ENCODE measurements at places on chromosomes 6 and 20.

DNA sequence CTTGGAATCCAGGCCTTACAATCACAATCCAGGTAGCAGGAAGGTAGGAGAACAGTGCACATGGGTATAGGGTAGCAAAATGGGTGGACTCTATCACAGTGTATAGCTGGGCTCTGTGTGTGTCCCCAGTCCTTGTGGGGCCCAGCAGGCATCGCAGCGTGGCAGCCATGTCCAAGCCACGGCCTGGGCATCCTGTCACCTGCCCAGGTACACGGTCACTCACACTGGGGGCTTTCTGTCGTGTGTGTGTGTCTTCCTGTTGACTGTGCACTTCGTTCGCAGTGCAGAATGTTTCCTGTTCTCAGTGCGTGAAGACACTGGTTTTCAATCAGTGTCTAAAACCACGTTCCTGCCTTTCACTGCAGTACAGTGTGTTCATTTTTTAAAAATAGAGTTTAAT lies 523.2 kb upstream of the JARID2 start:
- no peaks in the 10 kb centered on the region for H3K27me3 ChIP-seq
- H3K27ac ChIP-seq: no peak overlapping the region
- DNase-seq: no peak

GRCh38 chr6:13470238-13471140 lies 16.9 kb downstream of the GFOD1 start:
- H3K4me1 ChIP-seq: peaks cover 3% of the 10 kb centered on the region
- no peak for DNase-seq
- H3K27me3 ChIP-seq: no peaks in the 10 kb centered on the region
- H3K4me3 ChIP-seq: no peak overlapping the region

DNA sequence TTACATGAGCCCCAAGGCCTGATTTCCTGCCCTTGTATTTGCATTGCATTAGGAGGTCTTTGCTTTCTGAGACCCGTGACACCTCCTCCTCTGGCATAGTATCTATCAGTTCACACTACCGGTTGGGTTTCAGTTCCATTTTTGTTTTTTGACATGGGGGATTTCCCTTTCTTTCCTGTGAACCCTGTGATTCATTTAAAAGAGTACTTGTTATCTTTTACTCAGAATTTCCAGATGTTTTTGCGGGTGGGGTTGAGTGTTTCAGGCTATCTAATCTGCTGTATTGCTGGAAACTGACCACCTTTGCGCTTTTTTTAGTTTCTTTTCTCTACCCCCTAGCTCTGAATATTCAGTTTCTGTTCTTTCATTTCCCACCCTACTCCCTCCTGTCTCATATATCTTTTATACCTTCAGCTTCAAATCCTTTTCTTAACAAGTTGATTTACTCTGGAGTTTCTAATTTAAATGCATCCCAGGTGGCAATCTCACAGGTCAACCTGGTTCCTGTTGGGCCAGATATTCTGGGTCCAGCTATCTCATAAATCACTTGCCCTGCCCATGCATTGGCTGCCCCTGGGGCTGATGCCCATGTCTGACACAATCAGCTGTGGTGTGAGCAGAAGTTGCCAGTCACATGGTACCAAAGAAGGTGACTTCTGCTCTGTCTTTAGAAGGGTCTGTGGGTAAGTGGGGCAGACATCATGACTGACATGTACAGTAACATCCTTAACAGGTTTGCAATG lies 14.3 kb upstream of the NCOA3 start:
- no peaks in the 10 kb centered on the region for H3K27me3 ChIP-seq
- no peaks in the 10 kb centered on the region for H3K4me1 ChIP-seq
- DNase-seq: no peak

DNA sequence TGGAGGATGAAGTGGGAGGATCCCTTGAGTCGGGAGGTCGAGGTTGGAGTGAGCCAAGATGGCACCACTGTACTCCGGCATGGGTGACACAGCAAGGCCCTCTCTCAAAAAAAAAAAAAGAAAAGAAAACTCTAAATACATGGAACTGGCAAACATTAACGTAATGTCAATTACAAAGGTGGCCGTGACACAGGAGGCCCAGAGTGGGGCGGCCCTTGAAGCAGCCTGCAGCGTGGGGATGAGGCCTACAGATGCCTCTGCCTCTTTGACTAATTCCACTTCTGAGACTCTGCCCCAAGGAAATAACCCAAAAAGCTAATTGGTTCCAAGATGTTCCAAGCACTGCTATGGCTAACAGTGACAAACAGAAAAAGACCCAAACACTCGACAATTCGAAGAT lies 21.2 kb downstream of the ZBTB46 start:
- peaks cover 2% of the 10 kb centered on the region for H3K4me1 ChIP-seq
- H3K36me3 ChIP-seq: peaks cover 2% of the 10 kb centered on the region
- no peaks in the 10 kb centered on the region for H3K27me3 ChIP-seq
- no peak for DNase-seq

- no peak overlapping the region for H3K4me3 ChIP-seq
- no peaks in the 10 kb centered on the region for H3K36me3 ChIP-seq
- no peak overlapping the region for H3K27ac ChIP-seq
- H3K27me3 ChIP-seq: no peaks in the 10 kb centered on the region
- no peak for DNase-seq
These were observed 5.7 kb upstream of the RBPJL start for GRCh38 chr20:45300961-45301360.

DNA sequence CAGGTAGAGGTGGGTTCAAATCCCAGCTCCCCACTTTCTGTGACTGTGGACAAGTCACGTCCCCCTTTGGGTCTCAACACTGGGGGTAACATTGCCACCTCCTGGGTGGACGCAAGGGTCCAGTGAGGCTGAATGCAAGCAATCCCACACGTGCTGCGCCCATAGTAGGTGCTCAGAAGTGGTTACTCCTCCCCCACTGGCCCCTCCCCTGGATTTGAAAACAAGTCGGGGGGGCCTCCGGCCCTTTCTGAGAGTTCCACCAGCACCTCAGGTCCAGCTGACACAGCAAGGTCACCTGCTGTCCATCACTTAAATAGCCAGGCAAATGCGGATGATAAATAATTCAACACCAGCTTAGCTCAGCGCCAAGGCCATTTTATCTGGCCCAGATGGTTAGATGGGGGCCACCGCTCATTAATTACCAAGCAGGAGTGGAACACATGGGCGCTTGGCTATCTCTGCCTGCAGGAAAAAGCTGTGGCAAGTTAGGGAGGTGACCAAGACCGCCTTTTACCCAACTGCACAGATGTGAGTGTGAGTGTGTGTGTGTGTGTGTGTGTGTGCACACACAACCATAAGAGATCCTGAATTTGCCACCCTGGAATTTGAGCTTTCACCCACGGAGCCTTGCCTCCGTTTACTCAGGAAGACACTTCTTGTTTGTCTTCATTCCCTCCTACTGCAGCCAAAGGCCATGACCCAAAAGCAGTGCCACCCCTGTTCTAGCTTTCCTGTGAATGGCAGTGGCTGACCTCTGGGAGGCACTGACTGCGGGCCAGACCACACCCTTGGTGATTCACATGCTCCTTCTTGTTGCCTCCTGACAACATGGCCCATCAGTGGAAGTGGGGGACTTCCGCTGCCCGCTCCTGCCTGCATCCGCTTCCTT lies 34.7 kb upstream of the KCNB1 start:
- no peak overlapping the region for H3K4me3 ChIP-seq
- no peaks in the 10 kb centered on the region for H3K36me3 ChIP-seq
- H3K27me3 ChIP-seq: no peaks in the 10 kb centered on the region
- DNase-seq: no peak

DNA sequence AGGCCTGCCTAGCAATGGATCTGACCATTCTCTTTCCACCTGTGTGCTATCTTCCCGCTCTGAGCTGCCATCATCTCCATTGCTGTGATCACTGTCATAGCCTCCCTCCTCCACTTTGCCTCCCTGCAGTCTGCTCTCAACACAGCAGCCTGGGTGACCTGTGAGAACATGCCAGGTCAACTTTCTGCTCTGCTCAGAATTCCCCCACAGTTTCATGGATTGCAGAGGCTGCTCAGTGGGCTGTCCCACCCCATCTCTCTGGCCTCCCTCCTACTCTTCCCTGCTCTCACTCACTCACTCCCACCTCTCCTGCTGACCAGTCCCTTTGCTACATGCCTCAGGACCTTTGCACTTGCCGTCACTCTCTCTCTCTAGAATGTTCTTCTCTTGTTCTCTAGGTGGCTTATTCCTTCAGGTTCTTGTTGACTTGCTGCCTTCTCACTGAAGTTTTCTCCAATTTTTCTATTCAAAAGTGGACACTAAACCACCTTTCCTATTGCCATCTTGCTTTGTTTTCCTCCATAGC lies 159.9 kb downstream of the CD83 start:
- no peak overlapping the region for H3K27ac ChIP-seq
- no peak overlapping the region for H3K4me3 ChIP-seq
- no peak for DNase-seq
- H3K4me1 ChIP-seq: no peaks in the 10 kb centered on the region
- no peaks in the 10 kb centered on the region for H3K27me3 ChIP-seq

DNA sequence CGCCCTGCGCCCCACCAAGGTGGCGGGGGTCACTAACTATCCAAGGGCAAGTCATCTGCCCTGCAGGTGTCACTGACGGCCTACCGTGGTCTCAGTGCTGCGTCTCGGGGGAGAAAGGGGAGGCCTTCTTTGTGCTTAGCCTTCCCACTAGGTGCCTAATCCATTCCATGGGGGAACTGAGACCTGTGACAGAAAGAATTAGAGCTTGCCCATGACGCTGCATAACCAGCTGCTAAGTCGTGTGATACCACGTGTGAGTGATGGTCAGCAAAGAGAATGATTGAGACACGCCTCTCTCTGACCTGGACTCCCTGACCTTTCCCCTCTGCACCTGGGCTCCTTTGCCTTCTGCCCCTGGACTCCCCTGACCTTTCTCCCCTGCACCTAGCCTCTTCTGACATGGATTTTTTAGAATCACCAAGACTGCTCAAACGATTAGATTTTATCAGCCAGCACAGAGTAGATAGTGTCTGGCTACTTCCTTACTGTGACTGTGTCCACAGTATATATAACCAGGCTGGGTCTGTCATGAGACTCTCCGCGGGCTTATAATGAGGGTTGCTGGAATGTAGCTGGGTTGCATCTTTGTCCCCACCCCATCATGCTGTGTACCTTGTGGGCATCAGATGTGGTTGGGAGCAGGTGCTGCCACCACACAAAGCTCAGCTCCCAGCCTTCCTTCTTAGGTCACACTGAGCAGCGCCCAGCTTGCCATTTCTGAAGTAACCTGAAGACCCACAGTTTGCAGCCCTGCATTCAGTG lies 140.6 kb downstream of the TMEM242 start:
- no peaks in the 10 kb centered on the region for H3K4me1 ChIP-seq
- H3K4me3 ChIP-seq: no peak overlapping the region
- no peak overlapping the region for H3K27ac ChIP-seq
- H3K27me3 ChIP-seq: no peaks in the 10 kb centered on the region

DNA sequence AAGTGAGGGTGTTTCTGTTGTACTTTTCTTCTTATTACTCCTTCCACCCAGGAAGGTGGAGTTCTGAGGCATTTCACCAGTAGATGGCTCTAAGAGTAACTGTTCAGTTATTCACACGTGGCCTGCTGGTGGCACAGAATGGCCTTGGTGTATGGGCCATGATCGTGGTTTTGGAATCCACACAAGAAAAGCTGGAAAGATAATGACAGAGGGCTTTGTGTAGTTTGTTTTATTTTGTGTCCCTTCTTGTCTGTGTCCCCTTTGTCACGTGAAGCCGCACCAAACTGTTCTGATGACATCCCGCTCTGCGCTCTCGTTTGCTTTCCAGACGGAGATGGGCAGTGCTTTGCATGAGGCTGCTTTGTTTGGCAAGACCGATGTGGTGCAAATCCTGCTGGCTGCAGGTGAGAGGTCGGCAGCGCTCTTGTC lies 93.4 kb downstream of the ANKS1A start:
- no peaks in the 10 kb centered on the region for H3K27me3 ChIP-seq
- H3K4me3 ChIP-seq: no peak overlapping the region
- DNase-seq: no peak
- H3K36me3 ChIP-seq: peaks cover 54% of the 10 kb centered on the region

- no peaks in the 10 kb centered on the region for H3K4me1 ChIP-seq
- DNase-seq: no peak
- no peaks in the 10 kb centered on the region for H3K27me3 ChIP-seq
- H3K27ac ChIP-seq: no peak overlapping the region
- no peaks in the 10 kb centered on the region for H3K36me3 ChIP-seq
These were observed 98.2 kb upstream of the DTNBP1 start for GRCh38 chr6:15761045-15761502.

GRCh38 chr6:45052325-45052724 lies 275.8 kb upstream of the RUNX2 start:
- H3K4me3 ChIP-seq: no peak overlapping the region
- H3K36me3 ChIP-seq: no peaks in the 10 kb centered on the region
- no peak overlapping the region for H3K27ac ChIP-seq
- DNase-seq: no peak

DNA sequence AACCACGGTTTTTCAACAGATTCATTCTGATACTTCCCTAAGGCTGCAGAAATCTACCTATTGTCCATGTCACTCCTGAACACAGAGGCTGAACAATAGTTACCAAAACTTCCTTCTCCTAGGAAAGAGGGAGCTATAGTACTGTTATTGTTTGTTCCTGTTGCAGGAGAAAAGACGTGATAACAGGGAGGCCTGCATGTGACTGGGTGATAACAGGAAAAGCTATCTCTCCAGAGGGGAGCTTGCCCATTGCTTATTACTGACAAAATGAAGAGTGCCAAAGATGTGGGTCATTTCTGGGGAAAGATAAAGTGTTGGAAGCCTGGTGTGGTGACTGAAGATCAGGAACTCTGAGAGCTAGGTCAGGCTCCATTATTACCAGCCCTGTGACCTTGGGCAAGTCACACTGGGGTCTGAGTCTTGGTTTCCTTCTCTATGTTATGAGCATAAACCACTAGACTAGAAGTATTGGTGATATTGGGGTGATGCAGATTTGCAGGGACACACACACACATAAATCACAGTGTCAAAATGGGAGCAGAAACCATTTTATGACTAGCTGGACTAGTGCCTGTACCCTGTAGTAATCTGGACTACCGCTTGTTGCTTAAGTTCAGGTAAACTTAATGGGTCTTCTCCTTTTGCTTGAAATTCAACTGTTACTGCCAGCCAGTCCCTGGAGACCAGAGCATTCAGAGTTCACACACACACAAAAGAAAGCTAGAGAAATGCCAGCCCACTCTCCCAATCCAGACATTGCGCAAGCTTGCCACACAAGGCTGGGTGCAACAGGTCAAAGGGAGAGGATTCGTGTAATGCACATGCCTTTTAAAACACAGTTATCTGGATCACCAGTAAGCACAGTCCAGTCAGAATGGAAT lies 136.0 kb upstream of the CNR1 start:
- no peaks in the 10 kb centered on the region for H3K27me3 ChIP-seq
- no peak for DNase-seq
- H3K27ac ChIP-seq: no peak overlapping the region
- H3K4me1 ChIP-seq: no peaks in the 10 kb centered on the region

GRCh38 chr6:4125933-4126864 lies 9.2 kb downstream of the ECI2 start:
- H3K27ac ChIP-seq: no peak overlapping the region
- H3K4me3 ChIP-seq: no peak overlapping the region
- DNase-seq: no peak
- no peaks in the 10 kb centered on the region for H3K4me1 ChIP-seq
- H3K27me3 ChIP-seq: no peaks in the 10 kb centered on the region
- no peaks in the 10 kb centered on the region for H3K36me3 ChIP-seq

All from neuronal stem cell (in vitro differentiated cells).